Panc1 (cell line): ENCODE measurements at places on chromosomes 3 and 15.

- DNase-seq: no peak
These were observed 5.2 kb upstream of the GPR176 start for GRCh38 chr15:39925112-39925842.

DNA sequence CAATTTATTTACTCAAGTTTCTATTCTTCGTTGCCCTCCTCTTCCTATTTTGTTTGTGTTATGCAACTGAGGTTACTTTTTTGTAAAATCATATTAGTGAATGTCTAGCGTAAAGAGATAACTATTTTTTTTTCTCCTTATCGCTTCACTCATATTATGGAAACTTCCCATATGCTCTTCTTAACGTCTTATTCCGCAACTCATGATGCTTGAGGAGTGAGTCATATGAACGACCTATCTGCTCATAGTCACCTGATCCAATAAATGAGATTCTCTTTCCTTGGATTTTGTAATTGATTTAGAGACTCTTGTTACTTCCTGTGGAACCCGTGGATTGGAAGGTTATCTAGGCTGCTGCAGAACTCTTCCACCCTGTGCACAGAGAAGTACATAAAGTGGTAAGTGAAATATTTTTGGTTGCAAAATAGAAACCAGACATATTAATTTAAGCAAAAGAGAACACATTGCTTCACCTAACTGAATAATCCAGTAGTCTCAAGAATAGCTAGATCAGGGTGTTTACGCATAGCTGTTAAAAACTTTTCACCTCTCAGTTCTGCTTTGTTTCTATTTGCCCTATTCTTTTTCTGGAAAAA lies 719.3 kb upstream of the SGO1 start:
- DNase-seq: no peak

DNA sequence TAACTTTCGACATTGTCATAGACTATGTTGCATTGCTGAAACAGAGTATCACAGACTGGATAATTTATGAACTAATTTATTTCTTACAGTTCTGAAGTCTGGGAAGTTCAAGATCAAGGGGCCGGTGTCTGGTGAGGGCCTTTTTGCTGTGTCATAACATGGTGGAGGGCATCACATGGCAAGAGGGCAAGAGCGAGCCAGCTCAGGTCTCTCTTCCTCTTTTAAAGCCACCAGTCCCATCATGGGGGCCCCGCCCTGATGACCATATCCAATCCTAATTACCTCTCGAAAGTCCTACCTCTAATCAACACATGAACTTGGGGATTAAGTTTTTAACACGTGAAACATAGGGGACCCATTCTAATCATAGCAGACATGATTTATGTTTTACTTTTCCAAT lies 33.5 kb upstream of the DCUN1D1 start:
- no peak for DNase-seq

GRCh38 chr3:40068636-40069035 lies 240.9 kb upstream of the EIF1B start:
- no peak for DNase-seq

- DNase-seq: no peak
These were observed 709.4 kb upstream of the NR2F2 start for GRCh38 chr15:95620934-95621579.
